ENCODE measurements at places on chromosomes 7 and 10. TPM values are rescaled to one million over a fixed set of nuclear protein-coding genes. Genes with fewer than 3 reads are reported as not detected.

Gene PHYHIPL
- polyA plus RNA-seq = 14.7 TPM

Gene GRM3
- 0.22 TPM for polyA plus RNA-seq

Gene DENND11
- 31.0 TPM for polyA plus RNA-seq

Gene PDK4
- polyA plus RNA-seq = 17.8 TPM

Gene STEAP4
- 0.19 TPM for polyA plus RNA-seq

Gene NPFFR1
- polyA plus RNA-seq = 0.32 TPM

Gene PVRIG
- polyA plus RNA-seq = 2.0 TPM

Gene MINDY4
- 12.1 TPM for polyA plus RNA-seq

Gene FAM24B
- polyA plus RNA-seq = 5.8 TPM

Gene NPC1L1
- 4.2 TPM for polyA plus RNA-seq

Gene OGDHL
- polyA plus RNA-seq = 57.4 TPM

Gene SKIDA1
- 14.4 TPM for polyA plus RNA-seq

Gene NUTM2E
- 0.23 TPM for polyA plus RNA-seq

Gene CCDC172
- not detected for polyA plus RNA-seq

Gene ABCB1
- 25.8 TPM for polyA plus RNA-seq

Gene HDAC9
- 8.4 TPM for polyA plus RNA-seq

Gene VPS41
- 75.4 TPM for polyA plus RNA-seq

Gene ITIH5
- 20.0 TPM for polyA plus RNA-seq

Gene GLI3
- 16.8 TPM for polyA plus RNA-seq

Gene HTRA1
- polyA plus RNA-seq = 156 TPM

Gene GPER1
- polyA plus RNA-seq = 6.7 TPM

Gene LRGUK
- 2.9 TPM for polyA plus RNA-seq

Gene FOXI2
- 2.0 TPM for polyA plus RNA-seq

Gene INHBA
- polyA plus RNA-seq = 4.0 TPM

Gene DLX6
- polyA plus RNA-seq = not detected

Gene INMT
- 1.3 TPM for polyA plus RNA-seq
